NCI-H1417 treated with DMSO at 0.1 percent for 48 hours (cell line): ENCODE measurements at places on chromosomes 11 and 22.

DNA sequence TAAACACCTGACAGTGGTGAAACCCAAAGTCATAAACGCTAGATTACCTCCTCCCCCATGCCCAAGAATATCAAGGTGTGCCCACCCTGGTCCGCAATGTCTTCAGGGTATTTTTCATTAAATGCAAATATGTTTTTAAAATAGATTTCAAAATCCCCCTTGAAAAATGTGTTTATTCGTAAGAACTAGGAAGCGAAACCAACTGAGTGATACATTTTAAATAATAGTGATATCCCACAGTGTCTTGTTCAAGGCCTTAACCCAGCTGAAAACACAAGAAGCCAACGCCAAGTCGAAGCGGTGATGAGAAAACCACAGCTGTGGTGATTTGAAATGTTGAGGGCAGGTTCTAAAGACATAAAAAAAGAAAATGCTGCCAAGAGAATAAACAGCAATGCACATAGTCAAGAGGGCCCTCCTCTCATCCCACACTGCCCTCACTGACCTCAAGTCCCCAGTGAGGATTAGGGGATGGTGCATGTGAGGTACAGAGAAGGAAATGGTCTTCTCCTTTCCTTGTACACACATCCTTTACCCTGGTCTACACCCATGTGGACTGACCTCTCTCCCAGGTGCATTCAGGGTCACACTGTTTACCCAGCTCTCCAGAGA, 25.5 kb downstream of the KCNJ1 start:
- no peak for DNase-seq

GRCh38 chr22:31972180-31972579, 27.8 kb downstream of the YWHAH start:
- no peak for DNase-seq

DNA sequence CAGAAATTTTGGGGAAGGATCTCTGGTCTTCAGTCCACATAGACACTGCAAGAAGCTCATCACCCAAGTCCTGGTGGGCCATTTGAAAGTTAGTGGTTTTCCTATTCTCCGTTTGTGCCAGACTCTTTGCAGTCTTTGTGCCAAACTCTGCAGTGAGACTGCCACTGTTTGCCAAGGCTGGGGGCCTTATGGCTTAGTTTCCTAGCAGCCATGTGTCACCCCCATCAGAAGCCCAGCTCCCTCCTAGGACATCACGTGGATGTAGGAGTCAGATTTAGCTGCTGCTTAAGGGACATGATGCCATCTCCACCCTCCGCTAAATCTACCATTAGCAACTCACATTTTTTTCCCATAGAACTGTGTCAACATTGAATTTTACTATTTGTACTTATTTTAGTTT, 220.0 kb downstream of the C11orf91 start:
- DNase-seq: no peak

- DNase-seq: no peak
Measured at GRCh38 chr11:91673705-91674104, 550.9 kb upstream of the FAT3 start.

- no peak for DNase-seq
Measured at GRCh38 chr11:131033151-131033651, 116.9 kb upstream of the SNX19 start.

DNA sequence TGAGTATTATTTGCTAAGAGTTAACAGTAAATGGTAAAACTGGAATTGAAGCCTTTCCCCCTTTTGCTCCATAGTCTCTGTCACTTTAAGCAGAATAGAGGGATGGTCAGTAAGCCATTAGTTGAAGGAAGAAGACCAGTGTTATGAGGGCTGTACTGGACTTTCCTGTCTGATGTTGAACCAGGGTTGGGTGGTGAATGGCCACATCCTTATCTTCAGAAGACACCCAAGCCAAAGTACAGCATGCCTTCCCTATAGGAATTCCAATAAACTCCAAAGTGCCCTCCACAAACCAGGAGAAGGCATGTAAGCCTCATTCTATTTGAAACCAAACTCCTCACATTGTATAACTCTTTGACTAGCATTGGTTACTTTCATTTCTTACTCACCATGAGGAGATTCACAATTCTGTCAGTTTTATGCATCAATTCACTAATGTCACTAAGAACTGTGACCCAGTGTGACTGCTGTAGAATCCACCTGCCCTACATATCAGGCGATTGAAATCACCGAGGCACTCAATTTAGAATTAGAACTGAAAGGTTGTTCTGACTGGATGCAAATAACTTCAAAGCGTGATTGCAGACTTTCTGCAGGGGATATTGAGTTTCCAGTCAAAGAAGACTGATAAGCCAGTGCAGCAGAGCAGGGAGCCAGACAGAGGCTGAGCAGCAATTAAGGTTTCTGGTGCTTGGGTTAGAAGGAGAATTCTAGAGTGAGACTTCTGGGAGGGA, 107.1 kb upstream of the DDI1 start:
- DNase-seq: no peak

DNA sequence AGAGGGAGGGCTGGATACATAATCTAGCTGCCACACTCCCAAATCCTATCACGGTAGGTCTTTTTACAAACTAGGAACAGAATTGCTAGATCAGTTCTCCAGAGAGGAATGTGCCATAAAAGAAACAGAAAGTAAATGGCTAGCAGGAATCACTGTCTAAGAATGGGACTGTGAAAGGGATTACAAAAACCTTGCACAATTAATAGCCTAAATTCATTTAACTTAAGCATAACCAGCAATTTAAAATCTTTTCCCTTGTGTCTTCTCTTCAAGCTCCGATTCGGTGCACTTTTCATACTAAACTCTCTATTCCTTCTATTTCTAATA, 35.2 kb downstream of the APOL5 start:
- DNase-seq: no peak

DNA sequence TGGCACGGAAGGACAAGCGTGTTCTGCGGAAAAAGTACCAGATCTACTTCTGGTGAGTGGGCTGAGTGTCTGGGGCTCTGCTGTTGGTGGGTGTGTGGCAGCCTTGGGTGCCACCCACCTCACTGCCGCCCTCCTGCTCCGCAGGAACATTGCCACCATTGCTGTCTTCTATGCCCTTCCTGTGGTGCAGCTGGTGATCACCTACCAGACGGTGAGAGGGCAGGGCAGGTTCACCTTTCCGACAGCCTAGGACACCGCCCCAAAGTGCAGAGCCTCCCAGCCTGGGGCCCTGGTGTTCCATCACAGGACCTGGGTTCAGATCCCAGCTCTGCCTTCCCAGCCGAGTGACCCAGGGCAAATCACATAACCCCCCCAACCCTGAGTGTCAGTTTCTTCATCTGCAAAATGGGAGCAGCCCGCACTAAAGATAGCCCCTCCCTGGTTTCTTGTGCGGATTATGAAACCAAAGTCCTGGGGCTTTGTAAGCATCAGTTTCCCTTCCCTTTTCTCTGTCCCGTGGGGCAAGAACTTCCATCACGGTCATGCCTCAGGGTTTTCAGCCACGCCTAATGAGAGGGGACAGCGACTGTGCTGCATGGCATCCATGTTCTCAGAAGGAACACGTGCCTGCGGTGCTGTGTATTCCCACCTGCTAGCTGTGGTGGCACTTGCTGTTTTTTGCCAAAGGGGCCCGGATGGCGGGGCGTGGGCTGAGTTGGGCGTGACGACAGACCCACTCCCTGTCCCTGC, 9.8 kb upstream of the TAGLN start:
- DNase-seq: no peak

GRCh38 chr11:43269254-43269918, 42.4 kb upstream of the API5 start:
- no peak for DNase-seq

GRCh38 chr22:43681731-43682360, 130.3 kb downstream of the EFCAB6 start:
- no peak for DNase-seq

DNA sequence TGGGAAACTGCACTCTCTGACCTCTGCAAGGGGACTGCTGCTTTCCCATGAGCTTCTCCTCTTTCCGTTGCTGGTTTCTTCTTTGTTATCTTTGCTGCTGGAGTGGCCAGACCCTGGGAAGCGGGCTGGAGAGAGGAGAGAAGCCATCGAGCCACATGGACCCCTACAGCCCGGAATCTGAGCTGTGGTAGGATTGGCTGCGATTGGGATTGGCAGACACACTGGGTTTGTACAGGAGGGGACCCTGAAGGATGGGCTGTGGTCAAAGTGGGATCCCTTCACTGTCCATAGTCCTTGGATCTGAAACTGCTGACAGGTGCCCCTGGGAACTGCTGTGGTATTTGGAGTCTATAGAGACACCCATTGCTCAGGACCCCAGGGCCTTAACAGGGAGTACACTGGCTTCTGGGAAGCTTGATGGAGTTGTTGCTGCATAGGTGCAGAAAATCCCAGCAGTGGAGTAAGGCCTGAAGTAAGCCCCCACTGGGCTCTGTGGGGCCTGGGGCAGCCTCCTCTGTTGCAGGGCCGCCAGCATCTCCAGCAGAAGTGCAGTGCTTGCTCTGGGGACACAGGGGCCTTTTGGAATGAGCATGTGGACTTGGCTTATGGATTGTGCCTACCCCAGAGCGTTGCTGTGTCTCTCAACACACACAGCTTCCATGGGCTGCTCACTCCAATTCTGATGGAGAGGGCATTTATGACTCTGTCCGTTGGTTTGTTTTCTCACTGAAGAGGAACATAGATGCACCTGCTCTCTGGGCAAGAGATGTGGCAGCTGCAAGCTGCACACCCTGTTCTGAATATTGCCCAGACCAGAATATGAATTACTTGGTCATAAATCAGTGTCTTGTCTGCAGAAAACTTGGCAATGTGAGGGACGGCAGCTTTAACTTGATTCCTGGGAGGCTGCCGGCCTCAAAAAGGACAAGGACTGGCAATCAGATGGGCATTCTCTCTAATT, 32.0 kb downstream of the BCR start:
- peak; percentile 58 for DNase-seq

GRCh38 chr11:3861683-3862082, 6.2 kb downstream of the STIM1 start:
- DNase-seq: no peak

DNA sequence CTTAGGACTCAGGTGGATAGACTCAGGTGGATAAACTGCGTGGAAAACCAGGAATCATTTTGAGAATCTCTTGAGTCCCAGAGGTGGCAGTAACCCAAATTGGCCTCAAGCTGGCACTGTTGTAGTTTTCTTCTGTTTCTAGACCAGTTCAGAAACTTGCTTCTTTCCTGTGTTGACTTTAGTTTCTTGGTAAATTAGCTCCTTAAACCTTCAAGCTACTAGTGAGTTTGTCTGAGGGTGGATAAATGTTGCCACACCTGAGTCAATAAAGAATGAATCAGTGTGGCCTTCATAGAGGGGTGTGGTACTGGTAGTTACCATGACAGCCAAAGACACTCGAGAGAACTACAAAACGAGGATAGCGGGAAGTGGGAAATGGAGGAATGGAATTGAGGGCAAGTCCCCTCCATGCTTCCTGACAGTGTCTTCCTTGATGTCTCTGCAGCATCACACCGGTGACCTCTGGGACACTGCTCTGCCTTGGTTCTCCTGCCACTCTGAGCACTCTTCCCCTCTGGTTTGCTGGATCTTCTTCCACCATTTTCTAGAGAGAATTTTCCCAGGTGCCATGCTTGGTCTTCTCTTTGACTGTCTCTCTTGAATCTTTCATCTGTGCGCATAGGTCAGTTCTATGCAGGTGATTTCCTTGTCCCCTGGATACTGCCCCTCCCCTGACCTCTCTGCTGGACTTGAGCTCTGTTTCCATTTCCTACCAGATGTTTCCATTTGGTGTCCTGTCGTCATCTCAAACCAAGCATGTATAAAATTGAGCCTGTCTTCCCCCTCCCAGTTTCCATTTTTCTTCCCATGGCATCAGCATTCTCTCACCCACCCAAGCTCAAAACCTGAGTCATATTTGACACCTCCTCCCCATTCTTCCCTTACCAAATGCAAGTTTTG, 7.2 kb downstream of the POLD4 start:
- no peak for DNase-seq

DNA sequence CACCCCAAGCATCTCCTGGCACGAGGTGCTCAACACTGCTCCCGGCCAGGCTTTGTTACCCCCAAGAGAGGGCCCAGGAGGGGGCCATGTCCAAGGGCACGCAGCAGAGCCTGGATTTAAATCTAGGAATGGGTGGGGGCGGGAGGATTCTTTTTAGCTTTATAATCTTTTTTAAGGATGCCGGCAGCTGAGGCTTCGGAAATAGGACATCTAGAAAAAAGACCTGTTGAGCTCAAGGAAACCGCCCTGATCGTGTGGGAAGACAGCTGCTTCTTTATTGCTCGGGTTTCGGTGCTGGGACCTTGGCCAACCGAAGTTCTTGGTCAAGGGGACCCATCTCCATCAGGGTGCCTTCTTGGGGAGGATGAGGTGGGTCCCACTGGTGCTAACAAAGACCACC, 317.9 kb downstream of the CTTN start:
- no peak for DNase-seq

GRCh38 chr11:130512662-130513061, 64.2 kb downstream of the ADAMTS15 start:
- no peak for DNase-seq

- DNase-seq: no peak
Measured at GRCh38 chr22:42299586-42300258, 29.3 kb upstream of the TCF20 start.

- DNase-seq: no peak
Measured at GRCh38 chr11:117572129-117572528, 224.9 kb downstream of the DSCAML1 start.

GRCh38 chr11:45997599-45997998, 75.1 kb downstream of the LARGE2 start:
- DNase-seq: no peak

GRCh38 chr11:75386942-75387630, 12.2 kb upstream of the RPS3 start:
- DNase-seq: no peak

GRCh38 chr11:63462137-63462536, 28.8 kb downstream of the PLAAT5 start:
- no peak for DNase-seq

GRCh38 chr11:75513250-75513649, 12.5 kb downstream of the GDPD5 start:
- DNase-seq: no peak

DNA sequence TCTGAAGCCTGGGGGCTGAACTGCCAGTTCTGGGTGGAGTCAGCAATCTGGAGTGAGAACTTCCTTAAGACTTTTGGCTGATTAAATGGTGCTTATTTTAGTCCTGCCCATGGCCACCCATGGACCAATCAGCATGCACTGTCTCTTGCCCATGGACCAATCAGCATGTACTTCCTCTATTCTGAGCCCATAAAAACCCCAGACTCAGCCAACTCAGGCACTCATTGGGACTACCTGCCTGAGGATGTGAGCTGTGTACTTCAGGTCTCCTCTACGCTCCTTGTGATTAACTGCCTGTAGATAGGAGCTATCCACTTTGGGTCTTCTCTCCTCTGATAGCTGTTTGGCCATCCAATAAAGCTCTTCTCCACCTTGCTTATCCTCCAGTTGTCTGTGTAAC, 342.3 kb upstream of the CCDC179 start:
- DNase-seq: no peak

DNA sequence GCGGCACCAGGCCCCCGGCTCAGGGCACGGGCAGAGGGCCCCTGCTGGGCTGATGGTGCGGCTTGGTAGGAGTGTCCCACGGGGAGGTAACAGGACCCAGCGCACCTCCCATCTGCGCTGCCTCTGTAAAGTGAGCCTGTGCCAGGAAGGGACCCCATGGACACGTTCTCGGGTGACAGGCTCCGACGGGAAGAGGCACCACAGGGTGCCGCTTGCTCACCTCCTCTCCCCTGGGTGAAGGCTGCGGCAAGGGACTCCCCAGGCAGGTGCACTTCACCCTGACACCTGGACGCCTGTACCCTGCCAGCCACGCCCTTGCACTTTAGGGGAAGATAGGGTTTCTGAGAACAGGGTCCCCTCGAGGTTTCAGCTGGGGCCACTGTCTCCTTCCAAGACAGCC, 48.1 kb downstream of the SHANK2 start:
- no peak for DNase-seq

- no peak for DNase-seq
Measured at GRCh38 chr22:19816372-19817119, 38.1 kb downstream of the GNB1L start.
